ENCODE measurements at places on chromosomes 5 and 9.
A peak's percentile ranks its signal among the peaks of the same experiment; 100 is the strongest.

DNA sequence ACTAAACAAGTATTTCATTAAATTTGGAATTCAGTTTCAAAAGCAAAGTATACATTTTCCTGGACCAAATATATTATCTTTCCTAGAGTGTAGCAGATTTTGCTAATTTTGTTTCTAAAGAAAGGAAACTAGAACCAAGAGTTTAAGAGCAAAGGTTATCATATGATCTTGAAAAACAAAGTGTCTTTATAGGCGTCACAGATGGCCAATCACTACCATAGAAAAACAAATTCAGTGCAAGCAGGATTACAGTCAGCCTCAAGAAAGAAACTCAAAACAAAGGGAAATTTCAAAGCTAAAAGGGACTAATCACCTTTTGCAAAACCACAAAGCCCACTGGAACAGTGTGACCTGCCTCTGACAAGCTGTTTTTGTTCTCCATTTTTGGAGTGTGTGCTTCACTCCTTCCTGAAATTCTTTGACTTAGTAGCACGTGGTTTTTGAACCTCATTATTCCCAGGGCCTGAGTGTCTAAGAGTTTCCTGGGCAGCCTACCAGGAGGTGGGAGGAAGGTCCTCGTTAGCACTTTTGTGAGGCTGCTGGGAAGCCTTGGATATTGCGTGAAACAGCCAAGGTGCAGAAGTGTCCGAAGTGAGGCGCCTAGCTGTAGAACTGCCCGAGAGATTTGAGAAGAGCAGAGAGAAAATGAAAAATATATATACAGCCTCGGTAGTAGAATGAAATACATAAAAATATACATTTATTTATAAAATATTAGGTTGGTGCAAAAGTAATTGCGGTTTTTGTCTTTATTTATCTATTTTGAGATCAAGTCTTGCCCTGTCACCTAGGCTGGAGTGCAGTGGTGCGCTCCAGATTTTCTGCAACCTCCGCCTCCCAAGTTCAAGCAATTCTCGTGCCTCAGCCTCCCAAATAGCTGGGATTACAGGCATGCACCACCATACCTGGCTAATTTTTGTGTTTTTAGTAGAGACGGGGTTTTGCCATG lies 246.1 kb downstream of the MARCHF11 start:
- no peak for DNase-seq

- DNase-seq: no peak
Observed at GRCh38 chr9:108743901-108744371, 111.8 kb downstream of the ACTL7B start.

DNA sequence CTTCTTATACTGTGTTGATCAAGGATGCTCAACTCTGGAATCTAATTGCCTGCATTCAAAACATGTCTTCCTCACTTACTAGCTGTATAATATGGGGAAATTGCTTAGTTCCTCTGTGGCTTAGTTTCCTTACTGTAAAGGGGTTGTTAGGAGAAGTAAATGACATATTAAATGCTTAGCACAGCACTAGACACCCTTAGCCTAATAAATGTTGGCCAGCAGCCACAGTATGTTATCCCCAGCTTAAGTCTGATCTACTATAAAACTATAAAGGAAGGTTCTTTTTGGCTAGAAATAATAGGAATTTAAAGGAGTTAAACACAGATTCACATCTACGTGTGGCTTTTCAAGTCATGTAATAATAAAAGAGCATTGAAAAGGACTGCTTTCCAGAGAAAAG lies 232.4 kb downstream of the PCSK1 start:
- no peak for DNase-seq

DNA sequence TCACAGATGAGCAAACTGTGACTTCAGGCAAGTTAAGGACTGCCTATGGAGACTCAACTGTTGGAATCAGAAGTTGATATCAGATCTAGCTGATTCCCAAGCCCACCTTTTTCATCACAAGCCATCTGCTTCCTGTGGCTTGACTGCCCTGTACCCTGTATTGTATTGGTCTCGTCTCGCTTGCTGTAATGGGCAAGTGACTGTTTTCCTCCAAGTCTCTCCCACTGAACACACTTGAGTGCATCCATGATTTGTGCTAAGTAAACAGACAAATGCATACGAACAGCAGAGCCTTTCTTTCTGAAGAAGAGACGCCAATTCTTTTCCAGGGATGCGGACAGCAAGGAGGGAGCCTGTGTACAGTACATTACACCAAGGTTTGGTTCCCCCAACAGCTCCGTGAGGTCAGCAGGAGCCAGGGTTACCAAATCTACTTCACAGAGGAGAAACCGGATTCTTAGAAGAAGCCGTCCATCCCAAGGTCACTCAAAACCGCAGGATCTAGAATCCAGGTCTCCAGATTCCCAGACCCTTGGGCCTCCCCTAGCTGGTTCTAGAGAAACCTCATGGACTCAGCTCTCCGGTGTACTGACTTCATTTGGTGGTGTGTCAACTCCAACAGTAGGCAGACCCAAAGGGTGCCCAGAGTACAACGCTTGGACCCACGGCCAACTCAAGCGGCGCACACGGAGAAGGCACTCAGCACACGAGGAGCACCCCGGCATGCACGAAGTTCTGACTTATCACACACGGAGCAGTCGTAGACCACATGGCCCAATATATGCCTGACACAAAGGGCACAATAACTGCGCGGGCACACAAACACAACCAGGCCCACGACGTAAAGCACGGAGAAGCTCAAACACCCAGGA lies 1.1 kb downstream of the BAG1 start:
- DNase-seq: peak; percentile 35

DNA sequence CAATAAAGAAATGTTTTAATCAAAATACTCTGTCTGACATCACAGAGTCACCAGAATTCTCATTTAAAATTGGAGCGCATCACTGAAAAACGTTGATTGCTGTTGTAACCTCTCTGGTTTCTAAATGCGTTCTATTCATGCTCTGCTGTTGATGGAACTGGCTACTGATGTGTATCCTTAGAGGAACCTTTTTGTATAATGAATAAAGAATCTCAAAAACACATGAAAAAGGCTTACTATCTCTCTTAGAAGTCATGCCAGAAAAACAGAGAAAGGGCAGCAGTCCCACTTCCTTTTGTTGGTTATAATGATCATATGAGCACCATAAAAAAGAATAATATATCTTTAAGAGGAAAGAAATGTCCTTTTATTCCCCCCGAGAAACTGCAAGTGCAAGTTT lies 615.5 kb downstream of the TLE1 start:
- no peak for DNase-seq

GRCh38 chr5:34656700-34657273 lies 659 bp downstream of the RAI14 start:
- DNase-seq: peak; percentile 39

- no peak for DNase-seq
Observed at GRCh38 chr9:126937444-126937843, 22.9 kb downstream of the RALGPS1 start.

DNA sequence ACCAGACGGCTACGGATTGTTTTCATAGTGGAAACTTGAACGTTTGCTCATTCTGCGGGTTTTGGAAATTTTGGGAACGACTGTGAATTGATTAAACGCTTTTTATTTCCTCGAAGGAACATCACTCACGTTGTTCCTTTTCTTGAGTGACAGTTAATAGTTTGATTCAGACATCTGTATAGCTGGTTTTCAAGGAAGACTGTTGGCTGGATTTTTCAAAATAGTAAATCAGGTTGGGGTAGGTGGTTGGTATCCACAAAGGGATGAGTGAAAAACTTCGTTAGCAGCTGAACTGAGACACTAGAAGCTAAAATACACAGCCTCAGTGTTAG lies 1.1 kb downstream of the TGFBR1 start:
- DNase-seq: no peak

DNA sequence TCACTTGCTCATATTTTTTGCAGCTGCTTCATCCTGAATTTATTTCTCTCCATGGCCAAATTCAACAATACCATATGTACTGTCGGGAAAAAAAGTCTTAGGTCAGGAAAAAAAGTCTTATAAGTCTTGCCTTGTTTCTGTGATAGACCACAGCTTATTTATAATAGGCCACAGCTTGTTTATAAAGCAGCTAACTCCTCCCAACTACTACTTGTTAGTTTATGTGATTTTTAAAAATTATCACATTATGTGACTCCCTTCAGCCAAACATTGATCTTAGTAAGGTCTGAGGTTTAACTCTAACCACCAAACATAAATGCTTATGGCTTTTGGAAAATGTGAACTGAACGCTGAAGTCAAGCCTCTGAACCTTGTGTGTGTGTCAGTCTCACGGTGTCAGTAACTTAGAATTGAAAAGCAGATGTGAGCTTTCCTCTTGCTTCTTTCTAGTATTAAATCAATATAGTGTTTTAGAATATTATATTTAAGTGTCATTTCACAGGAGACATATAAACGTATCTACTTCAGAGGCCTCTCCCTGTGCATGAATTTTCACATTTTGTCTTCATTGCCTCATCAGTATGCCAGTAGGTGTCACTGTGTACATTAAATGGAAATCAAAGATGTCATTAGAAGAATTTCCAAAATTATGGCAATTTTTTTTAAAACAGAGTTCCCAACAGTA lies 51.3 kb downstream of the SNX24 start:
- no peak for DNase-seq

- no peak for DNase-seq
Observed at GRCh38 chr5:23084815-23085214, 231.7 kb upstream of the CDH12 start.

DNA sequence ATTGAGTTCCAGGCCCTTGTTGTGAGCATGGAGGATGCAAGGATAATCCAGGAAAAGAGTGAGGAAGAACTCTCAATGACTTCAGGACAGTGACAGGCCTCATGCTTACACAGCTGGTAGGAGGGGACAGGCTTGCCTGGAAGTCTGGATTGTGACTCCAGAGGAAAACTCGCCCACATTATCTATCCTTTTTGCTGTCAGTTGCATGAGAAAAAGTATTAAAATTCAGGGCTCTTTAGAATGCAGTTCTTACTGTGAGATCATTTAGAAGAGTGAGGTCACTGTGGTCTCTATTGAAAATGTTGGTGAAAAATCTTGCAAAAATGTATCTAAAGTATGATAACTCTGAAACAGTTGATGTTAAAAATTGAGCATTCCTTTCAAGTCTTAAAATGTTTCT lies 30.5 kb downstream of the NTRK2 start:
- no peak for DNase-seq

- DNase-seq: no peak
Observed at GRCh38 chr5:54398191-54398590, 57.3 kb upstream of the HSPB3 start.

DNA sequence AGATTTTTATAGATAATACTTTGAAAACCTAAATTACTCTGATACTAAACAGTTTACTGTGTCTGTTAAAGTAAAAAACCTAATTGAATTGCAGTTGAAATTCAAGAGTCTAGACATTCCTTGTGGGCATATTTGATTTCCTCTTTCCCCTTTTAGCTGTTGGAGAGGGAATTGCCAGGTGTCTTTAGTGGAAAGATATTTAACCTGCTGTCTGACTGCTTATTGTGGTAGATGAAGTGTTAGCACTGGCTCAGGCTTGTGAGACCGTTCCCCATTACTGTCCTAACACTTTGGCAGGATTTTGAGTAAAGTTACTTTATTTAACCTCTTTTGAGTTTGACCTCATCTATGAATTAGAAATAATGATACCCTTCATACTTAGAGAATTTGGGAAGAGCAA lies 16.4 kb downstream of the MAP3K1 start:
- no peak for DNase-seq

GRCh38 chr9:126317513-126317912 lies 9.1 kb upstream of the MVB12B start:
- DNase-seq: no peak

- DNase-seq: no peak
Observed at GRCh38 chr5:168137265-168137664, 154.2 kb upstream of the WWC1 start.

- DNase-seq: no peak
Observed at GRCh38 chr5:133793756-133794465, 174.5 kb downstream of the C5orf15 start.

DNA sequence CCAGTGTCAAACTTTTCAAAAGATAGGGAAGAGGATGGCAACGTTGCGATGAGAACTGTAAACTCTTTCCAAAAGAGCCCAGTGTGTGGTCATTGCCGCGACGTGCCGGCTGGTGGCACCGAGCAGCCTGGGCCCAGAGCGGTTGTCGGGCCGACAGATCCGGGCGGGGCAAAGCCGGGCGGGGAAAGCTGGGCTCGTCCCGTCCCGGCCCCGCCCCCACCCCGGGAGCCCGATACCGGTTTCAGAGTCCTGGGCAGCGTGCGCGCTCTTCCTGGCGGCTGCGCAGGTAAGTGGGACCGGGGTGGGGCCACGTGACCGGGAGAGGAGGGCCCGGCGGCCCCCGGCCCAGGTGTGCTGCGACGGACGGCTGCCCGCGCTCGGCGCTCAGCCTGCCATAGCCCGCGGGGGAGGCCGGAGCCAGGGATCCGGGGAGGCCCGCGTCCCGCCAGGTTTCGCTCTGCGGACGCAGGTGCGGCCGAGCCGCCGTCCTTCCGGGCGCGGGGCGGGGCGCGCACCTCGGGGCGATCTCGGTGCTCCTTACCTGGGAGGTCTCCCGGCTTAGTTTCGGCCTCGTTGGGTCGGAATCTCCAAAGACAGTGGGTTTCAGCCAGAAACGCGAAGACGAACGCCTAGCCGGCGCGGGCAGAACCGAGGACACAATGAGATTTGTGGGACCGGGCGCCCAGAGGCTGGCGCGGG lies at the start of gene MARVELD2:
Gene MARVELD2 (plus strand): TSS at position 232 of the 699 bp plus-strand sequence. CDS start 4,270 bp downstream, outside the sequence.
- DNase-seq: peak; percentile 79

DNA sequence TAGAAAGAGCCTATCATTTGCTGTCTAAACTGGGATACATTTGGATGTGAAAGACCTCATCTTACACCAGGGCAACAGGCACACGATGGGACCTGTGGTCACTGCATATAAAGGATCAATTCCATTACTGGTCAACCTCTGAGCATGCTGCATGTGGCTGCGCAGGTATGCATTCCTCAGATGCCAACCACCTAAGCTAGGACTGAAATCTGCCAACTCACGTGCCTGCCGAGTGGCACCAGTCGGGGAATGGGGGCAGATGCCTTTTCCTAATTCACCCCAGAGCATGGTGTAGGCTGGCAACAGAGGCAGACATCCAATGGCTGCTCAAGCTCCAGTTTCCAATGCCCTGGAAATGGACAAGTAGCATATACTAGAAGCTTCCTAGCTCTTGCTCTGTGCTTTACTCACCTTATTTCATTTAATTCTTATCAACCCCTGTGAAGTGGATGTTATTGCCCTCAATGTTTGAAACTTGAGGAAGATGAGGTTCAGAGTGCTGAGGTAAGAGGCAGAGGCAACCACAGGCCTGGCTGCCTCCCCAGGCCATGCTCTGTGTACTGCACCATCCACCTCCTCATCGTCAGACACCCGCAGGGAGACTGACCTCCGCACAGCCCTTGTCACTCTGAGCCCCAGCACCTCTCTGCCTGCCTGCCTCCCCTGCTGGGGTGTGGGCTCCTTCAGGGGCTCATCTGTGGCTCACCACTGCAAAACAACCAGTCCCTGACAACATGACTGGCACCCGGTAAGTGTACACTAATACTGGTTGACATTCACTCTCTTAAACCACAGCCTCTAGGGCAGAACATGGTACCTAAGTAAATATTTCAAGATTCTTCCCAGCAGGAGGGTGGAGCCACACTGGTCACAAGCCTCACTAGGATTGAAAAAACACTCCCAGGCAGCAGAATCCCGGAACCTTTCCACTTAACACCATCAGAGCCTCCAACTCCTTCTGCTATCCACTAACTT lies 228.5 kb downstream of the CRB2 start:
- DNase-seq: no peak

GRCh38 chr5:173764332-173765028 lies 123.7 kb upstream of the CPEB4 start:
- peak; percentile 94 for DNase-seq

All from AG08396 (cell line).